Activated CD8-positive, alpha-beta memory T cell treated with anti-CD3 and anti-CD28 coated beads for 48 hours (primary cell): ENCODE measurements at places on chromosomes 6 and 20.

- DNase-seq: no peak
Observed at GRCh38 chr6:148324297-148324985, 18.2 kb upstream of the SASH1 start.

DNA sequence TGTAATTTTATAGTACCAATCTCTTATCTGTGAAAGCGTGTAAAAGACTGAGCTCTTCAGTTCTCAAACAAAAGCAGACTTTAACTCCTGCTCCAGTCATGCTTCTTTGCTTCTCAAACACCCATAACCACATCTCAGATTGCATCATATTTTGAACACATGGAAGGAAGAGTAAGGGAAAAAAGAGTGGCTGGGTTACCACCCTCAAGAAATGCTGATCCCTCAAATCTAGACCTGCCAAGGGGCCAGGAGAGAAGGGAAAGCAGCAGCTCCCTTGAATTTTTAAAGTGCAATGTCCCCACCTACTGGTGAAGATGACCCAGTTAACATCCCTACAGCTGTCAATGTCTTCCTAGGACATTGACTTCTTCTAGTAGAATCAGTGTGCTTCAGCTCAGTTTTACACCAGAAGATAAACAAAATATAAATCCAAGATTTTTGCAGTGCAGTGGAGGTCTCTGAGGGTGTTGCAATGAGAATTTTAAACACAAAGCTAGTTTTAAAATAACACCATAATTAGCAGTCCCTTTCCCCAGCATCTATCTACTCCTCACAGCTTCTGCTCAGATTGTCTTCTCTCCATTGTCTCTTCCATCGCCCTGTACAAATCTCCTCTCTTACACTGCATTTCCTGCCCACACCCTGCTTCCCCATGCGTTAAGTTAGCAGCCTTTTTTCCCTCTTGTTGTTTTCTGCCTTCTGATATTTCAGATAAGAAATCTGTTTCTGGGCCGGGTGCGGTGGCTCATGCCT, 22.6 kb upstream of the HLA-DQB2 start:
- no peak for DNase-seq

DNA sequence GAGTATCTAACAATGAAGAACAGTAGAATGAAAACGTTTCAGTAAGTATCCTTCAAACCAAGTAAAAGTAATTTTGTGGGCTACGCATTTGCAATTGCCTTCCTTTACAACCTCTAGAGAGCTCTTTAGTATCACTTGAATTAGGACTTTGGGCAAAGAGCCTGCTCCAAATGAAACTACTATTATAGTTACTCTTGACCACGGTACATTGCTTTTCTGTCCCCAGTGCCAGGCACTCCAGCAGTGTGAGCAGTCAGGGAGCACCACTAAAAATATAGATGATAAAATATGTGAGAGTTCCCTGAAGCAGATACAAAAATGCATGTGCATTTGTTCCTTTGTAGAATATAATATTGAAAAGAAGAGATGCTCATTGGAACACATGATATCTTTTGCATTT, 450.1 kb upstream of the MANEA start:
- DNase-seq: no peak

DNA sequence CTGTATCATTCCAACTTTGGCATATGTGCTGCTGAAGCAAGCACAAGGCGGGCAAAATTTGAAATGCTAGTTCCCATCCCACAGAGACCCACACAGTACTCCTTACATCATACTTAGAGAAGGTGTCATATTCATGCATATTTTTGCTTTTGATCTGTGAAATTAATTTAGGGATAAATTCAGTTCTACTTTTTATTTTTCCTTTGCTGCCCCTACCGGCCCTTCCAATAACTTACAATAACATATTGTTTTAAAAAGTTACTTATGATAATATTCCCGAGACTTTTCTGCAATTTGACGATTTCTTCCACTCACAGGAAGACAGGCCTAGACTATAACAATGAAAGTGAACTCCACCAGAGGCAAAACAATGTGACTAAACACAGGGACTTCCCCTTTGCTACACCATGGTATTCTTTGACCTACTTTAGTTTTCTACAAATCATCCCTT, 35.0 kb downstream of the SESN1 start:
- DNase-seq: no peak

DNA sequence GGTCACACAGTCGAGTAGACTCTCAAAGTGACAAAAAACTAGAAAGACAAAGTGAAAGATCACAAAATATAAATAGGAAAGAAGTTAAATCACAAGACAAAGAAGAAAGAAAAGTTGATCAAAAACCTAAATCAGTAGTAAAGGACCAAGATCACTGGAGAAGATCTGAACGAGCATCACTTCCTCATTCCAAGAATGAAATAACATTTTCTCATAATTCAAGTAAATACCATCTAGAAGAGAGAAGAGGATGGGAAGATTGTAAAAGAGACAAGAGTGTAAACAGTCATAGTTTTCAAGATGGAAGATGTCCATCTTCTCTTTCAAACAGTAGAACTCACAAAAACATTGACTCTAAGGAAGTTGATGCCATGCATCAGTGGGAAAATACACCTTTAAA, 31.6 kb upstream of the GJA10 start:
- DNase-seq: no peak

DNA sequence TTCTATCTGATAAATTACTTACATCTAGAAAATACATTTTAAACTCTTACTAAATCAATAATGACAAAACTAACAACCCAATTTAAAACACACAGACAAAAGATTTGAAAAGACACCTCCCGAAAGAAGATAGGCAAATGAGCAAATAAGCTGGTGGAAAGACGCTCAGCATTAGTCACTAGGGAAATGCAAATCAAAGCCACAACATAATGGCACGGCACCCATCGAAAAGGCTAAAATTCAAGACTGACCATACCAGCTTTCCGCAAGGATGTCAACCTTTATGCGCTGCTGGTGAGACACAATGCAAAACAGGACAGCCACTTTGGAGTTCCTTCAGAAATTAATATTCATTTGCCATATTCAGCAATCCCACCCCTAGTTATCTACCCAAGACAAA, 25.9 kb downstream of the TAF4 start:
- DNase-seq: no peak

GRCh38 chr6:25441663-25442270, 162.6 kb downstream of the CARMIL1 start:
- no peak for DNase-seq

- no peak for DNase-seq
Observed at GRCh38 chr20:46243707-46244628, 64.3 kb downstream of the CDH22 start.

- no peak for DNase-seq
Observed at GRCh38 chr6:25222006-25222678, 57.0 kb upstream of the CARMIL1 start.

DNA sequence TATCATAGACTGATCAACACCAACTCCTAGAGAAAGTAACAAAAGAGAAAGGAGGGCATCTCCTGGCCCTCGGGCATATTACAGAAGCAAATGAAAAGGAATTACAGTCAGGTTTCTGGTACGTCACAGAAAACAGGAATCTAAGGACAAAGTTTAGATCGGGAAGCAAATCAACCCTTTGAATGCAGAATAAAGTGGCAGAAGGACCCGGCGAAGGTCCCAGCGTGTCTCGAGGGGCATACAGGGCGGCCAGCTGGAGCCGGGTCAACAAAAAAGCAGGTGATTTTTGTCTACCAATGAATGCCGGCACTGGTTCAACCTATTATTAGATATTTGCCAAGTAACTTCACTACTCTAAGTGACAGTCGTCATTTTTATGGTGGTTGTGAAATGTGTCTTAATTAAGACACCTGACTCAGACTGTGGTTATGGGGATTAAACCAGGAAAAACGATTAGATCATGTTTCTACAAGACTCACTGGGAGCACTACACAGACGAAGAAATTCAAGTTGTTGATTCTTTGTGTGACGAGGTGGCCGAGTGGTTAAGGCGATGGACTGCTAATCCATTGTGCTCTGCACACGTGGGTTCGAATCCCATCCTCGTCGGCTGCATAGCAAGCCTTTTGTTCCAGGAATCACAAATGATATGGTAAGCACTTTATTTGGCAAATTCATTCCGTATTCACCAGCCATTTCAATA, 12.4 kb upstream of the ZSCAN9 start:
- peak; percentile 65 for DNase-seq

- DNase-seq: no peak
Observed at GRCh38 chr20:23132293-23132929, 46.3 kb upstream of the CD93 start.

DNA sequence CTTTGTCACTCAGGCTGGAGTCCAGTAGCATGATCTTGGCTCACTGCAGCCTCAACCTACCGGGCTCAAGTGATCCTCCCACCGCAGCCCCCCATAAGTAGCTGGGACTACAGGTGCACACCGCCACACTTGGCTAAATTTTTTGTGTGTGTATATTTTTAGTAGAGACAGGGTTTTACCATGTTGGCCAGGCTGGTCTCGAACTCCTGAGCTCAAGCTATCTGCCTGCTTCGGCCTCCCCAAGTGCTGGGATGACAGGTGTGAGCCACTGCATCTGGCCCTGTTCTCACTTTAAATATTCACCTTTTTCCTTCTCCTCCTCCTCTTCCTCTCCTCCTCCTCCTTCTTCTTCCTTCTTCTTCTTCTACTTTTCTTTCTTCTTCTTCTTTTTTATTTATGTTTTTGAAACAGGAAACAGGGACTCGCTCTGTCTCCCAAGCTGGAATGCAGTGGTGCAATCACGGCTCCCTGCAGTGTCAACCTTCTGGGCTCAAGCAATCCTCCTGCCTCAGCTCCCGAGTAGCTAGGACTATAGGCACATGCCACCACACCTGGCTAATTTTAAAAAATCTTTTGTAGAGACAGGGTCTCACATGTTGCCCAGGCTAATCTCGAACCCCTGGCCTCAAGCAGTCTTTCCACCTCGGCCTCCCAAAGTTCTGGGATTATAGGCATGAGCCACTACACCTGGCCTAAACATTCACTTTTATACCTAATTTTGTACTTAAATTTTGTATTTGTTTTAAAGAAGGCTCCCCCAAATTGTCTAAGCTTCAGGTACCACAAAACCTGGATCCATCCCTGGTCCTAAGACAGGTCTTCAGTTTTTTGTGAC, 47.2 kb upstream of the NCOA3 start:
- no peak for DNase-seq

GRCh38 chr20:51434580-51435247, 107.8 kb downstream of the NFATC2 start:
- DNase-seq: no peak

- DNase-seq: no peak
Observed at GRCh38 chr20:31522731-31523130, 8.5 kb downstream of the HM13 start.

GRCh38 chr6:145809211-145809610, 5.4 kb downstream of the FBXO30 start:
- DNase-seq: no peak

DNA sequence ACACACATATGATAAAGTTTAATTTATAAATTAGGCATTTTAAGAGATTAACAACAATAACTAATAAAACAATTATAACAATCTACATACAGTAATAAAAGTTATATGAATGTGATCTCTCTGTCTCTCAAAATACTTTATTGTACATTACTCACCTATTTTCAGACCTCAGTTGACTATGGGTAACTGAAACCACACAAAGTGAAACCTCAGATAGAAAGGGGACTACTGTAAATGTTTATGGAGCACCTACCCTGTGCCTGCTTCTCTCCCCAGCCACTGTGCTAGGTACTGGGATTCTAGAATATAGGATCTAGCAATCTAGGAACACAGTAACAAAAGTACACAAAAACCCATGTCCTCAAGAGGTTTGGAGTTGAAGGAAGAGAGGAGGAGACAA, 63.4 kb upstream of the BTN3A2 start:
- no peak for DNase-seq

DNA sequence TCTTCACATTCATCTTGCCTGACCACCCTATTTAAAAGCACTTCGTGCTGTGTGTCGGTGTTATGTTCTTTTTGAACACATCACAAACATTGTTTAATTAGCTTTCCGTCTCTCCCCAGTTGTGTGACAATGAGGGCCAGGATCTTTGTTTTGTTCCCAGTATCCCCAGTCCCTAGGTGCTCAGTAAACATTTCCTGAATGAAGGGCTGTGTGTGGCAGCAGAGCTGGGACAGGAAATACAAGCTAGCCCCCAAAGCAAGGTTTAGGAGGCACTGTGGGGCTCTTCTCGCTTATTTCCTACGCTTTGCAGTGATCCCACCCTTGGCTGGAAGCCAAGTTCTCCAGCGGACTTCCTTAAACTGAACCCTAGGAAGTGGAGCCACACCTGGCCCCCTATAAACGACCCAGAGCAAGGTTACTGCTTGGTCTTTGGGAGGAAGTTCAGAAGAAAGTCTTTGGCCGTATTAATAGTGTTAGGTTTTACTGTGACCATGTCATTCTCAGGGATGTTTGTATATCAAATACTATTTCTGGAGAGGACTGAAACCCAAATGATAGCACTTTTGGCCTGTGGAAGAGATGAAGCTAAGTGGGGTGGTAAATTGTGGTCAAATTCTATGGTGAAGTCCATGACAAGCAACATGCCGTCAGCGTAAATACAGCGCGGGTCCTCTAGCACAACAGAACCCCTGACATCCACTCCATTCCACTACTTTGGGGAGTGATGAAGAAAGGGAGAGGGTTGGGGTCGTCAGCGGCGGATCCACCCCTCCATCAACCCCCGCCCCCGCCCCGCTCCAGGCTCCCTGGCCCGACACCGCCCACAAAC, 570 bp upstream of the FANCE start:
- DNase-seq: no peak
